ENCODE measurements at places on chromosomes 12 and 14.

GRCh38 chr12:15982921-15983320 is 71.8 kb downstream of the DERA start:
- no peak for DNase-seq

GRCh38 chr12:27967551-27968054 is 4.9 kb downstream of the PTHLH start:
- DNase-seq: no peak

DNA sequence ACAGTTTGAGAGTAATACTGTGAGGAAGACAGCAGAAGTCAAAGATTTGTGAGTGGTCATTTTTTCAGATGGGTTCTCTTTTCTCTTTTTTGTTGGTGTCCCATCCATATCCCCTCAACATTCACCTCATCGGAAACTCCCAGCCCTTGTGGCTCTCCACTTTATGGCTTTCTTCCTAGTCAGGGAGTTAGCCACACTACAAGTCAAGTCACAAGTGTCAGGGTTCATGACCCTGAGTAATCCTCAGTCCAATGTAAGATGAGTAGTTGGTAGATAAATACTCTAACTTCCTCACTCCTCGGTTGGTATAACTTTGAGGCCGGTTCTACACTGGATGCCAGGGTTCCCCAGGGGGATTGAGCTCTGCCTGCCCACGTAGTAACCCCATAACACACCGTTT is 41.4 kb downstream of the PTGER2 start:
- no peak for DNase-seq

DNA sequence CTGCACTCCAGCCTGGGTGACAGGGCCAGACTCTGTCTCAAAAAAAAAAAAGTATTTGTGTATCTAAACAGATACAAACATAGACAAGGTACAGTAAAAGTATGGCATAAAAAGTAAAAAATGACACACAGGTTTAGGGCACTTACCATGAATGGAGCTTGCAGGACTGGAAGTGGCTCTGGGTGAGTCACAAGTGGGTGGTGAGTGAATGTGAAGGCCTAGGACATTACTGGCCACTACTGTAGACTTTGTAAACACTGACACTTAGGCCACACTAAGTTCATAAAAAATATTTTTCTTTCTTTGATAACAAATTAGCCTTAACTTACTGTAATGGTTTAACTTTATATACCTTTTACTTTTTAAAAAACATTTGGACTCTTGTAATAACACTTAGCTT is 38.0 kb upstream of the EIF5 start:
- DNase-seq: no peak

DNA sequence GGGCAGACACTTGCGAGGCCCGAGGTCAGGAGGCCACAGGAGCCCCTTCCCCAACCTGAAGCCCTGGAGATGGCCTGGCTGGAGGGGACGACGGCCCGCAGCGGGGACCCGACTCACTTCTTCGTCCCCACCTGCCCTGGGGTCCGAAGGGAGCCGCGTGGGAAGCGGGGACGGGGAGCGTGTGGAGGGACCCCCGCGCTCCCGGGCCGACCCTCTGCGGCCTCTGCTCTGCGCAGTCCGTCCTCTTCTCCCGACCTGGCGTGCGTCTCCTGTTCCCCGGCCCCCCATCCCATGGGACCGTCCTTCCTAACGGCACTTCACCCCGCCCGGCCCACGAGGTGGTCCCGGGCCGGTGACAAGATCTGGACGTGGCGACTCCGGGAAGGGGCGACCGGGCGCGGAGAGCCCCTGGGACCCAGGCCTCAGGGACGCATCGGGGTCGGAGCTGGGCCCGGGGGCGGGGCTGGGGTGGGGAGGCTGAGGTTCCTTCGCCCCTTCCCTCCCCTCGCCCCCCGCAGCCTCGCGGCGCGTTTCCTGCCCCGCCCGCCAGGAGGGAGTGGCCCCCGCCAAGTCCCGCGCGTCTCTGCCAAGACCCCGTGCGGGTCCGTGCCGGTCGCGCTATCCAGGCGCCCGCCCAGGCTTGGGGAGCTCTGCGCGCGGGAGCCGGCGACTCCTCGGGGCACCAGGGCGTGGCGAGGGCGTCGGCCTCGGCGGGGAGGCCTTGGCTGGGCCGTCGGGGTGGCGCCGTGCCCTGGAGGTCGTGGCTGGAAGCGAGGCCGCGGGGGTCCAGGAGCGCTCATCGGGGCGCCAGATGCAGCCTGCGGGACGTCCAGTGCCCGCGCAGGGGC is 97.1 kb downstream of the TNFAIP2 start:
- no peak for DNase-seq

DNA sequence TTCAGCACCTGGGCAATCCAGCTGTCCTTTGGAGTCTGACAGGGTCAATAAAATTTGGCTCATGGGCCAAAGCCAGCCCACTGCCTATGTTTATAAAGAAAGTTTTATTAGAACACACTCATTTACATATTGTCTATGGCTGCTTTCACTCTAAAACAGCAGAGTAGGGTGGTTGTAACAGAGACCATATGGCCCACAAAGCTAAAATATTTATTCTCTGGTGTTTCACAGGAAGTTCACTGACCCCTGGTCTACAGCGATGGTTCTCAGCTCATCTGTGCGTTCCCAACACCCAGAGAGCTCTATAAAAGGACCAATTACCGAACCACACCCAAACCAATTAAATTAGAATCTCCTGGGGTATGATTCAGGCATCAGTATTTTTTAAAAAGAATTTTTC is 37.7 kb upstream of the RTRAF start:
- peak; percentile 44 for DNase-seq

GRCh38 chr12:22476133-22476532 is 68.2 kb downstream of the C2CD5 start:
- DNase-seq: no peak

DNA sequence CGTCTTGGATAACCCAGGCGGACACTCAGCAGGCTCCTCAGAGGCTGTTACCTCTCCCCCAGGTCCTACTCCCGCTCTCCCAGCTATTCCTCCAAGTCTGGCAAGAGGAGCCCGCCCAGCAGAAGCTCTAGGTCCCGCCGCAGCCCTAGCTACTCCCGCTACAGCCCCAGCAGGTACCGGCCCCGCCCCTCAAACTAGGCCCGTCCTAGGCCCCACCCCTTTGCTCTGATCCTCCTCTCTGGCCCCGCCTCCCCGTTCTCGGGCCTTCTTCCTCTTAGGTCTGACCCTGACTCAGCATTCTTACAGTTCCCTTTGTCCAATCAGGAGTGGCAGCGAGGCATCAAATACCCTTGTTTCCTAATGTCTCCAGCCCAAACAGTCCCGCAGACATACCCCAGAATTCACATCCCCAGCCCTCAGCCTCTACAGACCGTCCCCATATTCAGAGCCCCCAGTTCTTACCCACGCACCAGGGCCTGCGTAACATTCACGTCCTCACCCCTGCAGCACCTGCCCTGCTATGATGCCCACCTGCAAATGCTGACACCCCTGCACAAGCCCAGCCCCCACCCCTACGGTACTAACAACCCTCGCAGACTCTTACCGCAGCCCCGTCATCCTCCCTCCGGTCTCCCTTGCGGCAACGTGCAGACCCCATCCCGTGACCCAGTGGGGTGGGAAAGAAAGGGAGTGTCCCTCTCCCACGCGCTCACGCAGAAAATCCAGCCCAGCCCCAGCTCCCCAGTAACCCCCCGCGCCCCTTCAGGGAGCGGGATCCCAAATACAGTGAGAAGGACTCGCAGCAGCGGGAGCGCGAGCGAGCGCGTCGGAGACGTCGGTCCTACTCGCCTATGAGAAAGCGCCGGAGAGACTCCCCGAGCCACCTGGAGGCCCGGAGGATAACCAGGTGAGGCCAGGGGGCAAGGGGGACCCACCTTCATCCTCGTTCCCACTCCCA is 25.0 kb upstream of the HSPB8 start:
- no peak for DNase-seq

DNA sequence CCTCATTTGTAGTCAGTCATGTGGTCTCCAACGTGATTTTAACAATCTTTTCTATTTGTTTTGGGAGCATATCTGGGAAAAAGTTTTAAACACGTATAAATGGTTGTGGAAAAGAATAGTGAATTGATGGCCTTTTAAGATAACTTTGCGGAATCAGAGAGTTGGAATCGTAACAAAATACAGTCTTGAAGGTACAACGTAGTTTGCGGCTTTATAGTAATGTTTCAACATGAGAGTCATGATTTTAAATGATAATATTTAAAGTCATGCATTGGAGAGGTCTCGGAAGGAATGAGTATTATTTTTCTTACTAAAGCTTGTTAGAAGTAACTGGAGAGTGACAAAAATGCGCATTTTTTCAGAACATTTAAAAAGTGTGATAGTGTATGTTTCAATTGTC is 1.6 kb downstream of the AEBP2 start:
- DNase-seq: no peak

DNA sequence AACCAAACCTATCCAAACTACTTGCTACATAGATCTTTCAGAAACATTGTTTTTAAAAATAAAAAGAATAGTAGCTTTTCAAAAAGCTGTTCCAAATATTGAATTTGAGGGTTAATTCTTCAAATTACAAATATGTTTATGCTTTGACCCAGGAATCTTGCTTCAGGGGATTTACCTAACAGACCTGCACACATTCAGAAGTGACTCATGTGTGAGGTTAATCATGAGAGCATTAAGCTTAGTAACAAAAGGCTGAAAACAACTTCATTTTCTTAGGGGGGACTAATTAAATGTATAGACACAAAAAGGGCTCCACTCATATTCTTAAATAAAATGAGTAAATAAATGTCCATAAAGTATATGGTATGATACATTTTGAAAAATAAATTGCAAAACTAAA is 672.4 kb upstream of the FLRT2 start:
- no peak for DNase-seq

GRCh38 chr14:62126879-62127478 is 364.8 kb downstream of the SNAPC1 start:
- DNase-seq: peak; percentile 65

DNA sequence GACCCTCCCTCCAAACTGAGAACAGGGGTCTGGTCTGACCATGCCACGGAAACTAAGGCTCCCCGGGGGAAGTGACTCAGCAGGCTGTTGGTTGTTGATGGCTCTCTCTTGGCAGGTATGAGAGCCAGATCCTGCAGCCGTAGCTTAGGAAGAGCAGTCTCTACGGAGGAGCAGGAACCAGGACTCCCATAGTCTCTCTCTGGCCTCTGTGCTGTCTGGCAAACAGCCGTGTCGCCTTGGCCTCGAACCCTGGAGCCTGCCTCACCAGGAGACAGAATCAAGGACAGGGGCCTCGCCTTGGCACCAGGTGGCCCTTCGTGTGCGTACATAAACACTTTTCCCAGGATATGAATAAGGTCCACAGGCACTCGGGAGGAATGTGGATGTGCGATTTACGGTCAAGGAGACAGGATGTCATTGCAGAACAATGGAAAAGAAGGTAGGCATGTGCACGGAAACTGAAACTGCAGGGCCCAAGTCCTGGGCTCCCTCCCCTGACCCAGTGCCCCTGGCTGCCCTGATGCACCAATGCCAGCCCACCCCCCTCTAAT is 7.9 kb downstream of the VWF start:
- DNase-seq: no peak

DNA sequence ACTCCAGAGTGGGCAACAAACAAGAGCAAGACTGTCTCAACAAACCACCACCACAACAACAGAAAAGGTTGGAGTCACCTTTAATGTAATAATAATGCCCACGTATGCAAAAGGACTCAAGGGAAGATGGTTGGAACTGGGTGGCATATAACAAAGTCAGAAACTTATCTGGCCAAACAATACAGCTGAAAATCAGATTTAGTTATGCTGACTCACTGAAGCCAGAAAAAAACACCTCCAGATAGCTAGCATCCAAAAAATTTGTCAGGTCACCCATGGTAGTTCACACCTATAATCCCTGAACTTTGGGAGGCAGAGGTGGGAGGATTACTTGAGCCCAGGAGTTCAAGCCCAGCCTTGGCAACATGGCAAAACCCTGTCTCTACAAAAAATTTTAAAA is 24.4 kb downstream of the SLC11A2 start:
- no peak for DNase-seq

- DNase-seq: no peak
These were observed 22.4 kb downstream of the OR10G2 start for GRCh38 chr14:21612324-21612723.

GRCh38 chr12:54364413-54364812 is at the start of gene GPR84:
TSS of gene GPR84 (minus strand) at chr12:54364486. CDS start at chr12:54363851, 635 bp downstream.
- no peak for DNase-seq

DNA sequence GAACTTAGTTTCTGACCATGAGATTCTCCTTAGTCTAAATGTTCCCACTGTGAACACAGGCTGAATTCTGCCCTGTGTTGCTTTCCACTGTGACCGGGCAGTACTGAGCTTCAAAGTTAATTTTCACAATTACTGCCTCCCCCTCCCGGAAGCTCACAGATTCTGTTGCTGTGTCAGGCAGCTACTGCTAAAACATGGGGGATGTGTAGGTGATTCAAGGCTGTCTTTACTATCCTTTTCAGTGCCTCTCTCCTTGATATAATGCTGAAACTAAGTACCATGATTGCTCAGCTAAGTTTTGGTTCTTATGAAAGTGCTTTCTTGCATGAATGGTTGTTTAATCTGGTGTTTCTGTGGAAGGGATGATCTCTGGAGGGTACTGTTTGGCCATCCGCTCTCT is 428.3 kb upstream of the NOVA1 start:
- DNase-seq: no peak

DNA sequence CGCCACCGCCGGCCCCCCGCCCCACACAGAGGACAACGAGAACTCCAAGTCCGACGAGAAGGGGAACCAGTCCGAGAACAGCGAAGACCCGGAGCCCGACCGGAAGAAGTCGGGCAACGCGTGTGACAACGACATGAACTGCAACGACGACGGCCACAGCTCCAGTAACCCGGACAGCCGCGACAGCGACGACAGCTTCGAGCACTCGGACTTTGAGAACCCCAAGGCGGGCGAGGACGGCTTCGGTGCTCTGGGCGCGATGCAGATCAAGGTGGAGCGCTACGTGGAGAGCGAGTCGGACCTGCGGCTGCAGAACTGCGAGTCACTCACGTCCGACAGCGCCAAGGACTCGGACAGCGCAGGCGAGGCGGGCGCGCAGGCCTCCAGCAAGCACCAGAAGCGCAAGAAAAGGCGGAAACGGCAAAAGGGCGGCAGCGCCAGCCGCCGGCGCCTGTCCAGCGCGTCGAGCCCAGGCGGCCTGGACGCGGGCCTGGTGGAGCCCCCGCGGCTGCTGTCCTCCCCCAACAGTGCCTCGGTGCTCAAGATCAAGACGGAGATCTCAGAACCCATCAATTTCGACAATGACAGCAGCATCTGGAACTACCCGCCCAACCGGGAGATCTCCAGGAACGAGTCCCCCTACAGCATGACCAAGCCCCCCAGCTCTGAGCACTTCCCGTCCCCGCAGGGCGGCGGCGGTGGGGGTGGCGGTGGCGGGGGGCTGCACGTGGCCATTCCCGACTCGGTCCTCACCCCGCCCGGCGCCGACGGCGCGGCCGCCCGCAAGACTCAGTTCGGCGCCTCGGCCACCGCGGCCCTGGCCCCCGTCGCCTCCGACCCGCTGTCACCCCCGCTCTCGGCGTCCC is 150.9 kb downstream of the EGLN3 start:
- no peak for DNase-seq
